ENCODE measurements at places on chromosomes 3 and 15.

GRCh38 chr3:173398111-173398479 is 551 bp downstream of the NLGN1 start:
- no peak for DNase-seq

GRCh38 chr3:1532935-1533606 is 440.2 kb downstream of the CNTN6 start:
- no peak for DNase-seq

DNA sequence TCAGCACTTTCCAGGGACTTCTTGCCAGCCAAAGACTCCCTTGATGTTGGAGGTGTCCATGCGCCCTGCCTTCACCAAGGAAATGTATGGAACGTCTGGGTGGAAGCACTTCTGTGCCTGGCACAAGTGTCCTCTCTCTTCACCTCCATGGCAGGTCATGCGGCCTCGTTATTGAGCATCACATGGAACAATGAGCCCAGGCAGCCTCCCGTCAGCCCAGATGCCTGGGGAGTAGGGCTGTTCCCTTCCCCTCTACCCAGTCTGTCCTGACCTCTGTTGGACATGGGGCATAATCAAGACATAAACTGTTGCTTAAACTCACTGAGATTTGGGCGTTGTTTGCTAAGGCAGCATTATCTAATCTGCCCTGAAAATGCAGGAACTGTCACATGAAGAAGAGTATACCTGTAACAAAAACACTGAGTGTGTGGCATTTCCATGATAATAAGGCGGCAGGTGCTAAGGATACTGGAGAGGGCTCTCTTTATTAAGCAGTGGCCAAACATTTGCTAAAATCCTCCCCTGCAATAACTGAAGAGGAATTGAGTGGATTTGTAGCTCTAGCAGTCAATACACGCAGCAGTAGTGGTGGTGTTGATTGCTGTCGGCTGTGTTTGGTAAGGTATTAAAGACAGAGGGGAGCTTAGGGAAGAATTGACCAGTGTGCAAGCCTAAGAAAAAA is 338.2 kb upstream of the ATP10A start:
- DNase-seq, result no peak

GRCh38 chr3:77686560-77686959 is 646.7 kb downstream of the ROBO2 start:
- DNase-seq, result no peak

GRCh38 chr3:115698851-115699591 is 75.7 kb downstream of the GAP43 start:
- no peak for DNase-seq

GRCh38 chr3:24160424-24161095 is 215.5 kb downstream of the NR1D2 start:
- no peak for DNase-seq

DNA sequence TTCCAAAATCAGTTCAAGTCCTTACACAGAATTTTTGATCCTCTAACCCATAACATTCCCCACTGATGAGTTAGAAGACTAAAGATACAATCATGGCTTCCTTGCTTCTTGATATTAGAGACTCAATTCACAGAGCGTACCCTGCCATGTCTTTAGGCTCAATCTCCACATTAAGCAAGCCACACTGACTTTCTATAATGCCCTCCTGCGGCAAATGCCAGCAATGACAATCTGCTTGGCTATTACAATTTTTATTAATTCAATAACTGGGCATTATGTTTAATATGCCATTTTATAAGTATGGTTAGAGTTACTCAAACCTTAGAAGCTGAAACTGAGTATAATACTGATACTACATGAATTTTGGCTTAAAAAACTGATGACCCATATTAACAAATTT is 479.7 kb upstream of the NR2F2 start:
- DNase-seq, result no peak

DNA sequence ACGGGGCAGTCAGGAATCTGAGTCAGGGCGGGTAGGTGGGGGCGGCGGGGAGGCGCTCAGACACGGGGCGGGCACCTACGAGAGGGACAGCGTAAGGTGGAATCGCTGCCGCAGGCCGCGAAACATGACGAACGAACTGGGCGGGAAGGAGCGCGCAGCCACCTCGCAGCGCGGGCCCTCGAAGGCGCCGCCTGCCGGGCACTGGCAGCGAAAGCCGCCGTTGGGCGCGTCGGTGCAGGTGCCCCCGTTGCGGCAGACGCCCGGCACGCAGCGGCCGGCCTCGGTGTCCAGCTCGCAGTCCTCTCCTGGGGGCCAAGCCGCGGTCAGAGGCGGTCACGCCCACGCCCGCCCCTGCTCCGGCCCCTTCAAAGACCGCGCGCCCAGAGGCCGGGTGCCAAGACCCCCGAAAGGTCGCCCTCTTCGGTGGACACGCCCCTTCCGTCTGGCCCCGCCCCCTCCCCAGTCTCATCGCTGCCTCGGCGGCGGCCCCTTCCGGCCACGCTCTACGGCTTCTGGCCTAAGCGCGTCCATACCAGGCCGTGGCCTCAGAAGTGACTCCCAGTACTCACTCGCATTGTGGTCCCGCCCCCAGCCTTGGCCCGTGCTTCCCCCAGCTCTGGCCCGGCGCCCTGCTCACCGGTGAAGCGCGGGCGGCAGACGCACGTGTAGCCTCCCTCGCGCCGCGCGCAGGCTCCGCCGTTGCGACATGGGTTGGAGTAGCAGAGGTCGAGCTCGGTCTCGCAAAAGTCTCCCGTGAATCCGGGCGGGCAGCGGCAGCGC is 6.4 kb downstream of the CELSR3 start:
- DNase-seq, result peak; percentile 82

- no peak for DNase-seq
These were observed 25.9 kb downstream of the SLC9A9 start for GRCh38 chr3:143822374-143822773.

DNA sequence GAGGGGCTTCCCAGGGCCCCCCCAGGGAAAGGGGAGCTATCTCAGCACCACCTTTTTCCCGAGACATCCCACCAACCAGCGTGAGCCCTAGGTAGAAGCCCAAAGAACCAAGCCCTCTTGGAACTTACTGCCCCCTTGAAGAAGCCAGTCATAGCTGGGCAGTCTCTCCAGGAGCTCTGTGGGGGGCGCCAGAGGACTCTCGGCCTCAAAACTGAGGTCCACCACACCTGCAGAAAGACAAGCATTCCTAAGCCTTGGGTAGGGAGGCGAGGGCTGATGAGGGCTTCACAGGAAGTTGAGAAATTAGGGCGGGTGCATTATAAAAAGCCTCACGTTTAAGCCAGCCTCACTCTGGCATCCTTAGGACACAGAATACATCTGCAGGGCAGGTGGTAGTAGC is 9.0 kb downstream of the SSUH2 start:
- DNase-seq, result no peak

DNA sequence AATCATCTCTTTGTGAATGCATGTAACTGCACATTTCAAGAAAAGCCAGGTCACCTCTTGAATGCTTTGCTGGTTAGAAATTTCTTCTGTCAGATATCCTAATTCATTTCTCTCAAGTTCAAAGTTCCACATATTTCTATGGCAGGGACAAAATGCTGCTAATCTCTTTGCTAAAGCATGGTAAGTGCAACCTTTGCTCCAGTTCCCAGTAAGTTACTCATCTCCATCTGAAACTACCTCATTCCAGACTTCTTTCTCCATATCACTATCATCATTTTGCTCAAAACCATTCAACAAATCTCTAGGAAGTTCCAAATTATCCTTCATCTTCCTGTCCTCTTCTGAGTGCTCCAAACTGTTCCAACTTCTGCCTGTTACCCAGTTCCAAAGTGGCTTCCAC is 230.6 kb downstream of the ZMAT3 start:
- DNase-seq, result no peak

DNA sequence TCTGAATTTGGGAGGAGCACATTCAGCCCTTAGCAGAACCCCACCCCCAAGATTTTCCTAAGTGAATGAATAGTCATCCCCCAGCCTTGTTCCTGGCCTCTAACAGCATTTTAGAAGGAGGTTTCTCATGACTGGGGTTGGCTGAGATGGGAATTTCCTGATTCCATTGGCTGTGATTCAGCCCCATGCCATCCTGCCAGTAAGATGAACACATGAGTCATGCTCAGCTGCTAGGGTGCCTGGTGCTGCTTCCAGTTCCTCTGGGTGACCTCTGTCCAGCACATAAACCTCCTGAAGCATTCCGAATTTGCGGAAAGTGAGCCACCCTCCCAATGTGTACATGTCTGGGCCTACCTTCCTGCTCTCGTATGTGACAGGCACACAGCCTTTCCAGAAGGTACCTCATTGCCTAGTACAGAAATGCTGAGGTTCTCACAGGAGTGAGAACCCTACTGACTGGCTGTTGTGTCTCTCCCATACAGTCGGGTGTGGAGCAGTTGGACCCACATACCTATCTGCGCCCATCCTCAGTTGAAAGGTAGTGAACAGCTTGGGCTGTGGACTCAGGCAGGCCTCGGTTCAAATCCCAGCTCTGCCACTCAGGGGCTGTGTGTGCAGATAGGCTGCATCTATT is 91.7 kb downstream of the APBA2 start:
- DNase-seq, result no peak

- DNase-seq, result no peak
These were observed 29.8 kb upstream of the FAH start for GRCh38 chr15:80123034-80123433.

DNA sequence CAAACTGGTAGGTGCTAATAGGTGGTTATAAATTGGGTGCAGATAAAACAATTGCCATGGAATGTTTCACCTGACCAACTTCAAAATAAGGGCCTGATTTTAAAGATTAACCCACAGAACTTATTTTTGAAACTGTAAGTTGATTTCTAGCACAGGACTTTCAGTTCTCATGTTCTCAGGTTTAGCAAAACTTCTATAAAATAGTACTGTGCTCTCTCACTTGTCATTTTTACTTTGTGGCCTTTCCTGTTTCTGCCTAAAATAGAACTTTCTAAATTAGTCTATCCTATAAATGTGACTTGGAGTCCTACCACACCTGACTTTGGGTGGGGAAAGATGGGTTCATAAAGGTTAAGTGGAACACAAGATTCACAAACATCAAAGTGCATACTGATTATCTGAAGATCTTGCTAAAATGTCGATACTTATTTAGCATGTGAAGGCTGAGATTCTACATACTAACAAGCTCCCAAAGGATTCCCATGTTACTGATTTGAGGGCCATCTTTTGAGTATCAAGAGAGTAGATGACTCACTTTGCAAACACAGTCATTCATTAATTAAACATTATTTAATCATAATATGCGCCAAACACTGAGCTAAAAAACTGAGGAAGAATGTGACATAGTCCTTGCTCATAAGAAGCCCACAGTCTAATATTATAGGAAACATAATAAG is 38.6 kb downstream of the BTLA start:
- no peak for DNase-seq

DNA sequence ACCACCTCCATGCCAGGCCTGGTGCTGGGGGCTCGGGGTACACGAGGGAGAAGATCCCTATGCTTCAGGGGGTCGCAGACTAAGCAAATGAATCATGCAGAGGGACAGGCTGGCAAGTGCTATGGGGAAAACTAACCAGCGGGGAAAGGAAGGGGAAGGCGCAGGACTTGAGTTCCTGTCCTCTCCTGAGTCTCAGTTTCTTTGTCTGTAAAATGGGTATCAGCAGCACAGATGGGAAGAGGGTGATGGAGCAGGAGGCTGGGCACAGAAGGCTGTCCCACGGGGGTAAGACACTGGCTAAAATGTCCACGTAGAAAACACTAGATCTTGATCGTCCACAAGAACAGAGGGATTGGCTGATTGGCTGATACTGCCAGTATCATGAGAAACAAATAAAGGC is 39.8 kb downstream of the RGMA start:
- no peak for DNase-seq

DNA sequence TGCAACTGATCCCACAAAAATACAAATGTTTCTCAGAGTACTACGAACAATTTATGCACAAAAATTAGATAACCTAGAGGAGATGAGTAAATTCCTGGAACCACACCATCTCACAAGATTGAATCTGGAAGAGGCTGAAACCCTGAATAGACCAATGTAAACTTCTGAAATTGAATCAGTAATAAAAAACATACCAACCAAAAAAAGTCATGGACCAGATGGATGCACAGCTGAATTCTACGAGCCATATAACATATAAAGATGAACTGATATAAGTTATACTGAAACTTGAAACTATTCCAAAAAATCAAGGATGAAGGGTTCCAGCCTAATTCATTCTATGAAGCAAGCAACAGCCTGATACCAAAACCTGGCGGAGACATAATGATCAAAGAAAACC is 336.3 kb downstream of the PYDC2 start:
- no peak for DNase-seq

- DNase-seq, result no peak
These were observed 64.5 kb downstream of the DAPK2 start for GRCh38 chr15:63981596-63982320.

DNA sequence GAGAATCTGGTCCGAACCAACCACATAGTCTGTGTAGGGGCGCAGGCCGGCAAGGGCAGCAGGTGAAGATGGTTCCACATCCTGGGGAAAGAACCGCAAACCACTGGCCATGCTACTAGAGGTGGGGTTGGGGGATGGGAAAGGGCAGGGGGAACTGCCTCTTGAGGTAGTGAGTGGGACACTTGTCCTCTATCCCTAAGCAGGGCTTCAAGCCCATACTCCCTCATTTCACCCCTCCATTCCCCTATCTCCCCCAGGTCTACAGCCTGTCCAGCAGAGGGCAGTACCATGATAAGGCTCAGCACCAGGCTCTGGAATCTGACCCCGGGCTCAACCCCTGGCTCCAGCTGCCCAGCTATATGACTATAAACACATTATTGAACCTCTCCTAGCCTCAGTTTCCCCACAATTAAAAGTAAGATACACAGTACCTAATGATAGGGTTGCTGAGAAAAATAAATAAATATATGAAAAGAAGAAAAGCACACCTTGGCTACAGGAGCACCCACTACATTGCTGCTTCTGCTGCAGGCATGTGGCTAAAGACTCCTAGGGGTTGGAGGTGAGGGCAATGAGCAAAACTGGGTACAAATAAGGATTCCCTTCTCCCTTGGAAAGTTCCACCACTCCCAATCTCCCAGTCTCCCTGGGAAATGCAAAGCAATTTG is 6.3 kb downstream of the GORASP1 start:
- DNase-seq, result peak; percentile 41

- no peak for DNase-seq
These were observed 31.6 kb downstream of the EIF4E3 start for GRCh38 chr3:71693641-71694040.
